ENCODE measurements at places on chromosomes 4 and X. TPM values are rescaled to one million over a fixed set of nuclear protein-coding genes. Genes with fewer than 3 reads are reported as not detected.

DNA sequence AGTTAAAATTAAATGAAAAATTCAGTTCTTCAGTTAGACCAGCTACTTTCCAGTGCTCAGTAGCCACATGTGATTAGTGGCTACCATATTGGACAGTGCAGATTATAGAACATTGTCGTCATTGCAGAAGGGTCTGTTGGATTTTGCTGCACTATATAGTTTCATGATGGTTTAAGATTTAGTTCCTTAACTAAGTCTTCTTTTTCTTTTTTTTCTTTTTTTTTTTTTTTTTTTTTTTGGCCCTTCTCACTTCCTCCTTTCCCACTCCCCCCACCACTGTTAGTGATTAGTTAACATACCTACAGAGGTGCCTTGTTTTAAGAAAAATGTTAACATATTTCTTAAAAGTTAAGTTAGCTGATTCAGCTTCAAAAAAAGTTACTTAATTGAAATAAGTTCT, 9.0 kb downstream of the RAB9A start:
- H3K4me3 ChIP-seq = peak overlapping the region; percentile 36
- peaks cover 87% of the 10 kb centered on the region for H3K4me1 ChIP-seq
- no peaks in the 10 kb centered on the region for H3K27me3 ChIP-seq
- H3K27ac ChIP-seq = peak overlapping the region; percentile 80

Gene GAGE12J
- total RNA-seq = not detected

GRCh38 chr4:128858879-128859671, 49.6 kb downstream of the JADE1 start:
- H3K27ac ChIP-seq = no peak overlapping the region
- H3K36me3 ChIP-seq = peaks cover 75% of the 10 kb centered on the region
- H3K4me1 ChIP-seq = peaks cover 42% of the 10 kb centered on the region

DNA sequence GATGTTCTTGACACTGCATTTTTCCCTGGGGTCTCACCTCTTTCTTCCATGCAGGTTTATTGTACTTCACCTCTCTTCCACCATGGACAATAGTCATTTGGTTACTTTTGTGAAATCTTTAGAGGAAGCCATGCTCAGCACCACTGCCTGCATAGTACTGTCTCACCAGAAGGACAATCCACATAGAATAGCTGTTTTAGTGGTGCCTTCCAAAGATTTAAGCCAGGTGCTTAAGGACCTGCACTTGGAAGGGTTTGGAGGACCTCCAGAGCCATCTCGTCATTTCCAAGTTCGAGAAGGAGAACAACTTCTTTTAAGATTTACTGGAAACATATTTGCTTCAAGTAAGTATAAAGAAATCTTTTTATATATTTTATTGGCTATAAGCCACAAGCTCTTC, 26.7 kb downstream of the DTHD1 start:
- no peak for DNase-seq
- no peaks in the 10 kb centered on the region for H3K4me1 ChIP-seq
- no peaks in the 10 kb centered on the region for H3K27me3 ChIP-seq
- H3K36me3 ChIP-seq = no peaks in the 10 kb centered on the region
- no peak overlapping the region for H3K4me3 ChIP-seq
